ENCODE measurements at places on chromosomes 3 and 15.

DNA sequence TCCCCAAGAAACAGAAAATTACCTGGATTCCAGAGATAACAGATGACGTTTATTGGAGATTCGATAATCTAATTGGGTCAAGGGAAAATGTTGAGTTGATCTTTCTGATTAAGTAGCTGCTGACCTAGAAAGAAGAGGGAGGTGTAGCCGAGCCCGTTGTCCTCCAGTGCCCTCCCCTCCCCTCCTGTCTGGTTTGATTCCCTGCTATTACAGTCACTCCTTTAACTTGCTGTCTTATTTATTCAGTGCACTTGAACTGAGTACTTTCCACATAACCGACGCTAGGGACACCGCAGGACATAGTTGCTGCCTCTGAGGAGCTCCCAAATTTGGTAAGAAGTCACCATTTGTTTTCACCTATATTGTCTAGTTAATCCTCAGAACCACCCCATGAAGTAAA is 103.7 kb downstream of the AQP9 start:
- DNase-seq: peak; percentile 67

GRCh38 chr15:36117296-36117787 is 462.1 kb upstream of the CDIN1 start:
- DNase-seq: no peak

DNA sequence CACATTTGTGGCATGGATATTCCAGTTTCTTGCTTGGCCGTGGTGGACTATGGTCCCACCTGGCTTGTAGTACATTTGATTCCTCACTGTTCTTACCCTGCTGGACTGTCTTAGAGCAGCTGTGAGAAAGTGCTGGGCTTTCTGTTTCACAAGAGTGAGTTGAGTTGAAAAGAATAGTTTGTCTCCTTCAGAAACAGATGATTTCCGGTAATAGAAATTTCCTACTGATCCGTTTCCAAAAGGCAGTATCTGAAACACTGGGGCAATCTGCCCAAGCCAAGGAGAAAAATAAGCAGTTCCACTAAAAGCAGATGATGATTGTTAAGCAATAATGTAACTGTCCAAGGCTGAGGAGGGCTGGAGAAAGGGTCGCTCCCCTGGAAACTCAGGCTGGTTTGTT is 96.0 kb downstream of the SUCLG2 start:
- DNase-seq: no peak

GRCh38 chr3:176971613-176972174 is 225.6 kb downstream of the TBL1XR1 start:
- no peak for DNase-seq

- no peak for DNase-seq
Observed at GRCh38 chr3:67018789-67019526, 20.9 kb downstream of the KBTBD8 start.

- DNase-seq: no peak
Observed at GRCh38 chr3:14458434-14459275, 56.2 kb downstream of the SLC6A6 start.

- no peak for DNase-seq
Observed at GRCh38 chr15:34514251-34514670, 69.2 kb downstream of the GOLGA8B start.

- no peak for DNase-seq
Observed at GRCh38 chr15:73139041-73139743, 86.9 kb downstream of the NEO1 start.

GRCh38 chr15:42289166-42289565 is 15.9 kb upstream of the TMEM87A start:
- DNase-seq: no peak

DNA sequence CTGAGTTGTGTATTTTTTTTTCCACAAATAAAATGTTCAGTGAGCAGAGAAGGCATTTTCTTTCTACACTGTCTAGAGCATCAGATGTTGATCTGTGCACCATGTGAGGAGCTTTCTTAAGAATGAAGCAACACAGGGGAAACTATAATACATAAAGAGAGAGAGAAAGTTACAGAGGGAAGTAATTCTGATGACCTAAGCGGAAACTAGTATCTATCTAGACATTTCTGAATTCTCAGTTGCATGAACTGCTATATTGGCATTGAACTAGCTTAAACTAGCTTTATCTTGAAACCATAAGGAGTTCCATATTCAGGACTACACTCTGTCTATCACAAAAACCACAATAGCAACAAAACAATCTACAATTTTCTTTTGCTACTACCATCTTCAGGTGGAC is 822.4 kb downstream of the VGLL3 start:
- no peak for DNase-seq

DNA sequence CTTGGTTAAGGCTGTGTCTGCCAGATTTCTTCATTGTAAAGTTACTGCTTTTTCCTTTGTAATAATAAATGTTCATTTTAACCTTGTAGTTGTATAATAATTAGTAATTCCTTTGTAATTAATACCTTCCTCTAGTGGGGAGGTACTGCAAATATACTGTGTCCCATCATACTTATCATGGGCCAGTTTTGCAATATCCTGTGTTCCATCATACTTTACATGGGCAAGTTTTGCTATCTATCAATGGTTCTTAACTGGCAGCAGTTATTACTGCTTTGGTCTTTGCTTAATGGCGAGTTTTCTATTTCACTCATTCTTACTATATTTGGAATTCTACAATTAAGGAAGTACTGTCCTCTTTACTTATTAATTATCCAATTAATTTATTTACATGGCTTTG is 10.6 kb downstream of the ATP2C1 start:
- DNase-seq: no peak

- no peak for DNase-seq
Observed at GRCh38 chr3:184332370-184333090, 4.9 kb upstream of the FAM131A start.

GRCh38 chr15:99055555-99056134 is 48.1 kb upstream of the PGPEP1L start:
- DNase-seq: no peak

GRCh38 chr15:65856821-65857455 is 12.4 kb upstream of the RAB11A start:
- DNase-seq: peak; percentile 21

GRCh38 chr15:60682615-60683014 is 203.7 kb upstream of the ICE2 start:
- no peak for DNase-seq

DNA sequence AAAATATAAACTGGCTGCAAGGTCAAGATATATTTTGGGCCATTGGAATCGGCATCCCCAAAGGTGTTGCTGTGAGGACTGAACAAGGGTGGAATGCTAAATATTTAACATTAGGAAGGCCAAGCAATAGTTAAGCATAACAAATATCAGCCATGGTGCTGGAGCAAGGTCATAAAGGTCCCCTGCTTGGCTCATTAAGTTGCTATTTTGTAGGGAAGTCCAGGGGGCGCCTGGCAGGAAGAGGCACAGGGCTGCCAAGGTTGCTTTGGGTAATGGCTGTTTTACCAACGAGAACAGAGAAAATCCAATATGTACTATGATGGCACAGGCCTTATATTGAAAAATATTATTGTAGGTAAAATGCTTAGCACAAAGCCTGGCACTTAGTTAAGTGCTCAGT is 62.2 kb downstream of the SLC15A2 start:
- DNase-seq: no peak

DNA sequence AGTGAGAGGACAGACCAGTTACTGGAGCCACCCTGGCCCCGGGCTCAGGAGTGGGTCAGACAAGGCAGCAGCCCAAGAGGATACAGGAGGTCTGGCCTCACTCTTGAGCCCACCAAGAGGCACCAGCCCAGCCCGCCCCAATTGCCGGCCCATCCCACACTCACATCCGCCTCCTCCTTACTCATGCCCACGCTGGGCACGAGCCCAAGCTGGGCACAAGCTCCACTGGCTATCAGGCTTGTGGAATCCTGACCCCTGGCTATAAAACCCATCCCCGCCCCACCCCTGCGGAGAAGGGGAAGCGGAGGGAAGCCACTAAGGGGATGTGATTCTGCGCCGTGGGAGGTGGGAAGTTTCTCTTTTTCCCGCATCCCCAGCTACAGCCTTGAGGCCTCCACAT is 25.9 kb downstream of the ADCY5 start:
- DNase-seq: no peak

DNA sequence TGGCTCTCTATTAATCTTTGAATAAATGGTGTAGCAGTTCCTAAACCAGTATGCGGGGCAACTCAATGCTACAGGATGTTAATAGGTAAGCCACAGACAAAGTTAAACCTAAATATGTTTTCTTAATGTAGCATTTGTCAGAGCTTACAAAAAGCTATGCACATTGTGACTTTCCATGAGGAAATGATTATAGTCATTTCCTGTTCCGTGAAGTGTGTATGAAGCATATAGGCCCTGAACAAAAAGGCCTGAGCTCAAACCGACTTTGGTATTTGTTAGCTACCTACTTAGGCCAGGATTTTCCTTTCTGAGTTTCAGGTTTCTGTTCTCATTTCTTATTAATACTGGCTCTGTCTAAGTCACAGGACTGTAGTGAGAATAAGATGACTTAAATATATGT is 14.2 kb downstream of the ZNF80 start:
- DNase-seq: no peak

DNA sequence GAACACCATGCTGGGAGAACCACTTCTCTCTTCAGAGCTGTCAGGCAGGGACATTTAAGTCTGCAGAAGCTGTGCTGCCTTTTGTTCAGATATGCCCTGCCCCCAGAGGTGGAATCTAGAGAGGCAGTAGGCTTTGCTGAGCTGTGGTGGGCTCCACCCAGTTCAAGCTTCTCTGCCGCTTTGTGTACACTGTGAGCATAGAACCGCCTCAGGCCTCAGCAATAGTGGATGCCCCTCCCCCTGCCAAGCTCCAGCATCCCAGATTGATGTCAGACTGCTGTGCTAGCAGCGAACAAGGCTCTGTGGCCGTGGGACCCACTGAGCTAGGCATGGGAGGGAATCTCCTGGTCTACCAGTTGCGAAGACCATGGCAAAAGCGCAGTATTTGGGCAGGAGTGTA is 121.6 kb downstream of the NFKBIZ start:
- DNase-seq: no peak

DNA sequence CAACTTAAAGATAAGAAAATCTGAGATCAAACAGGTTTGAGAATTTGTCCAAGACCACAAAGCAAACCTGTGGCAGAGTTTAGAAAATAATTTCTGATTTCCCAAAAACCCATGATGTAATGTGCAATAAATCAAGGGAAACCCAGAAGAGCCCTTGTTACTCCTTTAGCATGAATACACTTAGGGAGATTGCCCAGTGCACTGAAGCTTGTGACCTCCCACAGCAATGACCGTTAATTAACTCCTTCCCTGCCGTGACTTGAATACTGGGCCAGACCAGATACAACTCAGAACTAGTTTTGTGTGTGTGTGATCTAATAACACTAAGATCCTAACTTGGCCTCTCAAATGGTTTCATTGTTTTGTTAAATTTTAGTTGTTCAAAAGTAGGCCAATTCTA is 2.5 kb downstream of the PRKAR2A start:
- DNase-seq: no peak

DNA sequence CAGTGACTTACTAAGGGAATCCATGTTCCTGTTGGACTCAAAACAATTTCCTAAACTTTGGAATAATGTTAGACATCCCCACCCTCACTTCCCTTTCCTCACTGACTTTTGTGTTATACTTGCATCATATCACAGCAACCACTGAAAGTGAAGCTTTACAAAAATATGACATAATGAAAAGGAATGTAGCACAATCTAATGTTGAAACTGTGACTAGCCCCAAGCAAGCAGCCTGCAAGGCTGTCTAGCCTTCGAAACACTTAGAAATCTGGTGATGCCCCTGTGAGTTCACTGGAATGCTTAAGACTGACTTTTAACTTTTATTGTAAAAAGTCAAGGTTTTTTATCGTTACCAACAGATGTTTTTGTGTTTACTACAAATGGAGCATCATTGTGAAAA is 203.7 kb upstream of the ZNF385D start:
- no peak for DNase-seq

DNA sequence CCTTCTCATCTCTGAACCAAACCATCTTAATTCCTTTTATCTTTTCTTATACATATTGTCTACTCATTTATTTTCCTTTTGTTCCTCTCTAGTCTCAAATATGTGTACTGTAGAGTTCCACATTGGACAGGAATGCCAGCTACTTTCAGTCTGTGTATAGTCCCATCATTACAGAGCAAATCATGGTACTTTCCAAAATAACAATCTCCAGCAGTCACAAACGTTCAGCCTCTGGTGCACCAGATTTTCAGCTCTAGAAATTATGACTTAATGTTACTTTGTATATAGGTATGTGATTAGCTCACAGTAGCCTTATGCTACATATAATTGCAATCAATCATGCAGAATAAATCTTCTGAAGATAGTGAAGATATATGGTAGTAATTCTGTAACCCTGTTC is 32.5 kb upstream of the TM4SF4 start:
- DNase-seq: no peak

DNA sequence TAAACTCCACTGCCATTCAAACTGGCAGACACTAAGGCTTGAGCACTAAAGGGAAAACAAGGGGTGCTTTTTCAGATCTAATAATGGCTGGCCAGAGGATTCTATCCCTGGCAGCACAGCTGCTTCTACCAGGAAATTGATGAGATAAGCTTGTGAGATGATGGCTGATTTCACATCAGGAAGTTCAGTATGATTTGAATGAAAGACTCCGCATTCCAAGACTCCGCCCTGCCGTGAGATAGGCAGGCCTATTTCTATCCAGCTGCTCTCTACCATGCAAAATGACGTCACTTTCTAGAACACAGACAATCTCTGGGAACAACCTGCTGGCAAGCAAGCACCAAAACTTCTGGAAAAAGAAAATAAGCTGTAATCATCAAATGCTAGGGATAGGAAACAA is 171.8 kb downstream of the WDR76 start:
- no peak for DNase-seq

DNA sequence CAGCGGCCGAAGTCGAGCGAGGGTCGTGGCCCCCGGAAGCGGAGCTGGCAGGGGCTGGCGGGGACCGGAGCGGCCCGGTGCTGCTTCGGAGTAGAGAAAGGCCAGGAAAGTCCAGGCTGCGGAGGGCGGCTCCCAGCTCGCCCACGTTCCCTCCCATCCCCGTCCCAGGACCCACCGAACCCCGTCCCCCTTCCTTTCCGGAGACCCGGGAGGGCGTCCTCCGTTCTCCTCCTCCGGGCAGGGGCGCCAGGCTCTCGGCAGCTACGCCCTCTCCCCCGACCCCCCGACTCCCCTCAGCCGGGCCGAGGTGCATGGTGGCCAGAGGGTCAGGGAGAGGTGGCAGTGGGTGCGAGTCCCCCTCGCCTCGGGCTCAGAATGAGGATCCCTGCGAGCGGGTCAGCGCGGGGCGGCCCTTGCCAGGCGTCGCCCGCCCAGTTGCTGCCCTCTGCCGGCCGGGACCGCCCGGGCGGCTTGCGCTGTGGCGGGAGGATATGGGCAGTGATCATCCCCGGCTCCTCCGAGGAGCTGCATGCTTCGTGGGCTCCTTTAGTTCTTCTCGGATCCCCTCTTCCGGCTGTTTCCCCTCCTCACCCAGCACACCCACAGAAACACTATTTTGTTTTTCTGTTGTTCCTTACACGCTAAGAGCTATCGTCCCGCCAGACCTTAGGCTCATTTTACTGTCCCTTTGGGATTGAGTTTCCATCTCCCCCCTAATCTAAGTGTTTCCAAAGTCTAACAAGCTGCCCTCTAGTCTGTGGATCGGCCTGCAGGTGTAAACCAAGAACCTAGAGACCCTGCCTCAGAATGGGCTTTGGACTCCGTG is 744 bp upstream of the ALDH1A2 start:
- no peak for DNase-seq

Data from NCI-H748 treated with DMSO at 0.1 percent for 48 hours (cell line).